ENCODE measurements at places on chromosomes 5 and 9.

DNA sequence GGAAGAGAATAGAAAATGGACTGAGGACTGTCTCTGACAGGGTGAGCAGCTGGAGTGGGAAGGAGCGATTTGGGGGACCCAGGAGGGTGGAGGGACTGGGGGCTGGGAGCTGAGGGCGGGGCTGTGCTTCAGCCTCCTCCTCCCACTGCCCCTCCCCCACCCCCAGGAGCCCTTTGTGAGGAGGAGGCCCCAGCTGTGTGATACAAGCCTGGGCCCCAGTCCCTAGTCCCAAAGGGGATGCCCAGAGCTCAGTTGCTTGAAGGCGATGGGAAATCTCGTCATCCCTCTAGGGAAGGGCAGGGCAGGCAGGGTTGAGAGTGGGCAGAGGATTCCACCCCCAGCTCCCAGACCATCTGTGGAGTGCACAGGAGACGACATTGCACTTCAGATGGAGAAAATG lies at the start of gene SPATA31E1:
Gene SPATA31E1, plus strand, starts transcription at position 251 of the 400 bp plus-strand sequence. Its CDS starts 15 bp downstream, at position 266.
- DNase-seq = no peak

DNA sequence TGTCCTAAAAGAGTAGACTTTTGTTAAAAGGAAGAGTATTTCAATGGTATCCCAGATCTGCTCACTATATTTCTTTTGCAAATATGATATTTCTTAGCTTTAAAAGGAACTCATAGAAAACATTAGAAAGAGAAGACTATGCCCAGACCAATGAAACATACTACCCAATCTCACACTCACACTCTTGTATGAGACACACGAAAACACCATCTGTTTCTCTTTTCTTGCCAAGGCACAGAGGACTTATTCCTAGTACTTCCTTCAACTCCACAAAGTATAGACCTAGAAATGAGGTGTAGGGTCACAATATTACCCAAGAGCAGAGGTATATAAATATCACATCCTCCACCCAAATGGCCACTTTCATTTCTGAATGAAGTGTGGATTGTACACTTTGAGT lies 292.4 kb upstream of the ACO1 start:
- no peak for DNase-seq

DNA sequence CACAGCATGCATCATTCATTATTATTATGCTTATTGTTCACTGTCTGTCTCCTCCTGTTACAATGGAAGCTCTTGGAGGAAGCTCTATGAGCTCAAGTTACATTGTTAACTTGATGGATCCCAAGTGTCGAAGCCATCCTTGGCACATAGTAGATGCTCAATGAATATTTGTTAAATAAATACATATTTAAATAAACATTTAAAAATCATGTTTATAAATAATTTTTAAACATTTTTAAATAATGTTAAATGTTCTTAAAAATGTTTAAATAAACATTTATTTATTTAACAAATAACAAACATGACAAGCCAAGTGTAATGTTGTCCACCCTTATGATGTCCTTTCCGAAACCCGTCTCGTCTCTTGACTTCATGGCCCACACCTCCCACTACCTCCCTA lies 69.5 kb downstream of the USP20 start:
- no peak for DNase-seq

GRCh38 chr5:78716206-78716605 lies 67.6 kb upstream of the LHFPL2 start:
- DNase-seq = no peak

DNA sequence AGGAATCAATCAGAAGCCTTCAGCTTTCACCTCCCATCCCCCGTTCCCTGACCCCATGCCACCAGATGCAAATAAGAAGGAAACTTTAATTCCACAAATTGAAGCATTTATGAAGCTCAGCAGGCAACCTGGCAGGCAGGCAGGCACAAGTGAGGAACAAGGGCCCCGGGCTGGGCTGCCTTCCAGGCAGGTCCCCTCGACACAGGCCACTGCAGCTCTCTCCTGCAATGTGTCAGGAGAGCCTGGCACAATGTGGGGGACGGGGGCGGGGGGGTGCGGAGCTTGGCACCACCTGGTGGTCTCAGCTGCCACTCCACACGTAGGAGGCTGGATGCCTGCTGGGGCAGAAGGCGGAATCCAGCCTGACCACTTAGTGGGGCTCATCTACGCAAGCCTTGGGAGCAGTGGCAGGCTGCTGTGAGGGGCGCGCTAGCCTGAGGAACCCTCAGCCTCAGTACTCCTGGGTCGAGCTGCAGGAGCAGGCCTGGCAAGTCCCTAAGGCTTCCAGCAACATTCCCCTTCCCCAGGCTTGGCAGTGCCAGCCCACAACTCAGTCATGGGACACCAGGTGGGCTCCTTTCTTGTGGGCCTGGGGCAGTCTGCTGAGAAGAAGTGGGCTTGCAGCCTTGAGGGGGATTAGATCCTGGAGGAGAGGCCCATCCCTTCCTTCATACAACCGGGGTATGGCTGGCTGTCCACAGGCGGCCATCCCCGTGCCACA lies 50.2 kb upstream of the KCNMB1 start:
- DNase-seq = no peak

GRCh38 chr9:81964218-81965171 lies 21.2 kb downstream of the SPATA31D3 start:
- no peak for DNase-seq

GRCh38 chr5:150168864-150169263 lies 2.3 kb downstream of the CDX1 start:
- DNase-seq = no peak

GRCh38 chr9:93587651-93588347 lies 11.4 kb downstream of the PHF2 start:
- no peak for DNase-seq

DNA sequence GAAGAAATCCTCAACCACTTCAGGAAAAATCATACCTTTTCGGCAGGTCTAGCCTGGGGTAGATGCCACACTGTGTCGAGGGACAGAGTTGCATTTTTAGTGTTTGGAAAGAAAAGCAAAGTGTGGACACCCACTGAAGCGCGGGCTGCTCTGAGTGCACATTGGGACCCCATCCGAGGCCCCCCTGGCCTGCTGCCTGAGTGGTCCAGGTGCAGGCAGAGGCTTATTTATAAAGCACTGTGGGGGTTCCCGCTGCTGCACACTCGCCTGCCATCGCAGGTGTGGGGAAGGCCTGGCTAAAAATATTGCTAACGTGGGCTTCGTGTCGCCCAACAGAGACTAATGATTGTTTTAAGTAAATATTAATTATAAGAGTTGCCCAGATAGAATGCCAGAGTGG lies 119.4 kb downstream of the CRB2 start:
- DNase-seq = no peak

DNA sequence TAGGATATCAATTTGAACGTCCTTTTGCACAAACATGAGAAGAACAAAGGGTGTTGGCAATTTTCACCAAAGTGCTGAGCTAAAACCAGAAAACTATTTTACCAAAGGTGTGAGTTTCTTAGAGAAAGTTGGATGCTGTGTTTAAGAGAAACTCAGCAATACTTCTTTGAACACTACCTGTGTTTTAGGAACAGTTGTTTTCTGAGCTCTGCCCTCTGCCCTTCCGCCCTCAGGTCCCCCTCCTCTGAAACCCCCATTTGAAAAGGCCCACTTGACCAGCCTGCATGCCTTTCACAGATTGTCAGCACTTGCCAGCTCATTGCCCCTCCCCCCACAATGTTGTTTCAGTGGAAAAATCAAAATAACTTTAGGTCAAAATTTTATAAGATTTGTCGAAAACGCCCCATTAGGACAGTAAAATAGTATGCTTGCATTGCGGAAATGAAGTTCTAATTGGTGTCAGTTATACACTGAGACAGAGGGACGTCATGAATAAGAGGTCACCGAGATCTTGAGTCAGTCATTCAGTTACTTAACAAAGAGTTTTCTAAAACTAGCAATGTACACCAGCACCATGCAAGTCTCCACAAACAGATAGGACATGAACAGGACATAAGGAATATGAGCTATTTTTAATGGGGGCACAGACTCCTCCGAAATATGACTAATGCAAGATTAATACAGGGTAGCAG lies 61.9 kb upstream of the IL7R start:
- DNase-seq = no peak

- no peak for DNase-seq
Measured at GRCh38 chr5:40790947-40791593, 7.1 kb downstream of the PRKAA1 start.

GRCh38 chr9:126842977-126843799 lies 17.3 kb upstream of the ZBTB34 start:
- no peak for DNase-seq

DNA sequence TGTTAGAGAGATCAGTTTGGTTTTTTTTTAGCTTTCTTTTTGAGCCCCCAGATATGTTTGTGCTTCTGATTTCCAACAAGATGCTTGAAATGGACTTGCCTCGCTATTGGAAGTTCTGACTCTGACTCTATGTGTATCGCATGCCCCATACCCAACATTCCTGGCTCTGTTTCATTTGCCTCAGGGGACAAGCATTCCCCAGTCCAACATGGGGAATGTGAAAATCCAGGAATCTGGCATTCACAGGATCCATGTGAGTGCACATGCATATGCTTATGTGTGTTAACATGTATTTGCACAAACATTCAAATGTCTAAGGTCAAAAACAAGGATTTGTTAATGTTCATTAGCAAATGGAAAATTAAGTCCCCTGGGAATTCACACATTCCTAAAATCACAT lies 233.9 kb downstream of the TLR4 start:
- no peak for DNase-seq

GRCh38 chr5:139747583-139748504 lies 47.8 kb upstream of the PSD2 start:
- no peak for DNase-seq

DNA sequence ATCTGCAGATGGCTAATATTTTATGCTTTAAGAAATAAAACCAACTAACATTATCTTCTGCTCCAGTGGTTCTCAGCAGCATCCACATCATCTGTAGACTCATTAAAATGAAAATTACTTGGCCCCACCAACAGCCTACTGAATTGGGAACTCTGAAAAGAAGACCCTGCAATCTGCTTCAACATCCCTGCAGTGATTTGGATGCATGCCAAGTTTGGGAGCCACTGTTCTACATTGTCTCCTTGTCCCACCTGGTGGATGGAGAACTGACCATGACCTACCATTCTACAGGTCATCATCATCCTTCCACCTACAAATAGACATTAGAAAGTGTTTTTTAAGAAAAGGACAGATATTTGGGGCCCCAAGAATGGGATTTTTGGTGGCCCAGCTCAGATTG lies 71.1 kb downstream of the ACER2 start:
- DNase-seq = no peak

DNA sequence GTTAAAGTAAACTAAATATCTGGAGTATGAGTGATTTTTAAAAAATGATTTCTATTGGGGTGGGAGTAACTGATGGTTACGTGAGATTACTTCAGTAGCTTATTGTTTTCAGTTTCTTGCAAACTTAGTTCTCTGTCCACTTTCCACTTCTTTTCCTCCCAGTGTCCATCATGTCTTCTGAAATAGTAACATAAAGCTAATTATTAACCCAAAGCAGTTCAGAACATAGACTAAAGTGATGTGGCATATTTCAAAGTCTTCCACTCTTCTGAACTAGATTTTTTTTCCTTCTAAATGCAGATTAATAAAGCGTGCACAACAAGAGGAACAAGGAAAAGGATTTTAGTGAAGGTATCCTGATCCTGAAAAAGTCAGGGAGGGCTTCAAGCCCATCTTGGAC lies 114.1 kb downstream of the MAN2A1 start:
- DNase-seq = no peak

DNA sequence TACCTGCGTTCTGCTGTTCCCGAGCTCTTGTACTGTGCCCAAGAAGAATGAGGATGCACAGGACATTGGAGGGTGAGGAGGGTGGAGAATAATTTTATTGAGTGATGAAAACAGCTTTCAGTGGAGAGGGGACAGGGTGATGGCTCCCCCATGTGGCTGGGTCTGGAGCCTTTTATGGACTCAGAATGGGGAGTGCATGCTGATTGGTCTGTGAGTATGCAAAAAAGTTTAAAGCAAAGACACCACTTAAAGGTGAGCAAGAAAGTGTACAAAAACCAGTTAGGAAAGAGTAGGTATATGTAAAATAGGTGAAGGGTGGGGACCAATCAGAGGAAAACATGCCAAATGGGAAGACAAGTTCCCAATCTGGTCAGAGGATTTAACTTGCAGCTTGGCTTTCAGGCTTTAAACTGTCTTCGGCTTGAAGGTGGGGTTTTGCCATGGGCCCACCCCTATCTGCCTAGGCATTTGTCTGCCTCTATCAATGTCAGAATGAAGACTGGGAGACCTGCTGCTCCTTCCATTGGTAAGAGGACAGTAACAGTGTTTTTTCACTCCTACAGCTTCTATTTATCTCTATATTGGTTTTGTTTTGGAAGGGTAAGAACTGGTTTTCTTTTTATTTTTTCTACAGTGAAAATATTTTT lies 118.0 kb upstream of the RAI14 start:
- no peak for DNase-seq

DNA sequence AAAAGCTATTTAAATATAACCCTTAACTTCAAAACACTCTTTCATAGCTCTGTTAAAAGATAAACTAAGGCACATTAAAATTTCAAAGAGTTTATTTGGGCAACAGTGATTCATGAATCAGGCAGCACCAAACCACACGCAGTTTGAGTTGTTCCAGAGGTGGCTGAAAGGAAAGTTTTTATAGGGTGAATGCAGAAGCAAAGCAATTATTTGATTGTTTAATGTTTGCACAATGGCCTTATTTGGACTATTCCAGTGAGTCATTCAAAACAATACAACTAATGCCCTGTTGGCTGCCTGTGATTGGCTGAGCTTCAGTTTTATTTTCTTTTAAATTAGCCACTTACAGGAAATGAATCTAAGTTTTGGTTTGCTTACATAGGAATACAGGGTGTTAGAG lies 125.3 kb downstream of the CEP120 start:
- DNase-seq = no peak

- no peak for DNase-seq
Measured at GRCh38 chr5:36523926-36524325, 82.5 kb upstream of the SLC1A3 start.

DNA sequence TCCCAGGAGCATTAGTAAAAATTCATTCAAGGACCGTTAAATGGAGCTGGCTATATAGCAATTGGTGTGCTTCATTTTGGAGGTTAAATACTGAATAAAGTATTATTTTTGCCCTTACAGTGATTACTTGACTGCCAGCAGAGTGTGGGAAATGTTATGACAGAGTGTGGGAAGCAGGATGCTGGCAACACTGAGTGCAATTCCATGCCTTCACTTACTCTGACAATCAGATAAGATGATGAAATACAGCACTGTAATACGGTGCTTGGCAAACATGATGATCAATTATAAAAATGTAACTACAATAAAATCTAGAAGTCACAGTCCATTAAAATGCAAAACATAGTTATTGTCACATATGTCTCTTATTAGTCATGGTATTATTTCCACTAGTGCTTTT lies 651.3 kb downstream of the PTPRD start:
- DNase-seq = no peak
